Kidney capillary endothelial cell (primary cell): ENCODE measurements at places on chromosomes 2 and 18.
A peak's percentile ranks its signal among the peaks of the same experiment; 100 is the strongest.

DNA sequence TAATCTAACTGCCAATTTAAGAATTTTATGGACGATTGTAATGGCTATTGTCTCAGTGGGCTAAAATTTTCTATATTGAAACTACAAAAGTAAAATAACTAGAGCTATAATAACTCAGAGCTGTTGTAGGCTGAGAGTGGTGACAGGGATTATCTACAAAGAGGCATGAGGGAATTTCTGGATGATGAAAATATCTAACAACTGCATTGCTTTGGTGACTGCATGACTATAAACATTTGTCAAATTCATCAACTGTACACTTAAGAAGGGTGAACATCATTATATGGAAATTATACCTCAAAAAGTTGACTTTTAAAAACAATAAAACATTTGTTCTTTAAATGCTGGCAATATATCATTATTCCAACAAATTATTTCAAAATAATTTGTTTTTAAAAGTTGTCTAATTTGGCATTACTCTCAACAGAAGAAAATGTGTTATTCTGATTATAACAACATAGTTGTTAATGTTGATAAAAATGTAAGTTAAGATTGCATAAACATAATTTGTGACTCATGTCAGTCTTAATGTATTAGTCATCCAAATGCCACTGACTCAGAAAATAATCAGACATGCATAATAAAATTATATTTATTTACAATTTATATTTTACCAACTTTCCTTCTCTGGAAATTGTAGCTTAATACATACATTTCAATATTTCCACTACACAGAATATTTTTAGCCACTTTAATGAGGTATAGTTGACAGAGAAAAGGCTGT, 865.1 kb upstream of the VRK2 start:
- DNase-seq = peak; percentile 59

DNA sequence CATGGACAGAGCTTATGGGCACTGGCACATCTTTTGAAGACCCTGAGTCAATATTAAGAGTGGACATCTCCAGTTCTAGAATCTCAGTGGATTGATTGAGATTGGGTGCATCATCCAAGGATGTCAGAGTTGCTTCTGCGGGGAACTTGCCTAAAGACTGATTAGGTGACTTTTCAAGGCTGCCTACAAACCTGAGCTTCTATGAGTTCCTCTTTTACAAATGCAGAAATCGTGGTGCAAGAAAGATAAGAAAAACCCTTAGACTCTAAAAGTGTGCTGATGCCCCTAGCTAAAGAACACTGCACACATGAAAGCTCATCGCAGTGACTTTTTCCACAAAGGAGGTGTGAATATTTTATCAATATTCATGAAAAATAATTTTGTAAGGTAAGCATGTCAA, 86.8 kb upstream of the NEDD4L start:
- DNase-seq = no peak

DNA sequence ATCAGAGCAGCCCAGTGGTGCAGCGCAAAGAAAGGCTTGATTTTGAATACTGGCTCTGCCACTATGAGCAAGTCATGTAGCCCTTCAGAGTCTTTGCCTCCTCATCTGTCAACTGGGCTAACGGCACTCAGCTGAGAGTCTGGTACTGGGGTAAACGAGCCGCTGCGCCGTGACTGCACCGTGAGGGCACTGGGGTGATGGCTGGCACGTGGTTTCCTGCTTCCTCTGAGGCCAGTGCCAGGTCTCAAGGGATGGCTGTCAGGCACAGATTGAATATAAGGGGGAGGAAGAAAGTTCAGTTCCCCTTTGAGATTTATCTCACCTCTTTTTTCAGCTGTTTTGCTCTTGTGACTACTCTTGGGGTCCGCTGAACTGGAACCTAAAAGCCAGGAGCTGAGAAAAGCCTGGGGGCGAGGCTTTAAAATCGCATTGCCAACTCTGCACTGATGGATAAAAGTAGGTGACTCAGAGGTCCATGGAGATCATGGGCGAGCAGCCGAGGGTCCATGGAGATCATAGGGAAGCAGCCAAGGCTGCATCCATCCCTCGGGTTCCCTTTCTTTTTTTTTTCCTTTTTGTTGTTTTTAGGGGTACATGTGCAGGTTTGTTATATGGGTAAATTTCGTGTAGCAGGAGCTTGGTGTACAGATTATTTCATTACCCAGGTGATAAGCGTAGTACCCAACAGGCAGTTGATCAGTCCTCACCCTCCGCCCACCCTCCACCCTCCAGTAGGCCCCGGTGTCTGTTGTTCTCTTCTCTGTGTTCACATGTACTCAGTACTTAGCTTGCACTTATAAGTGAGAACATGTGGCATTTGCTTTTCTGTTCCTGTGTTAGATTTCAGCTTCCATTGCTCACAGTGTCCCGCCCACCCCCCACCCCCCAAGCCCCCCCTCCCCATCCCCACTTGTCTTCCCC, 114.3 kb downstream of the SPP2 start:
- DNase-seq = no peak

GRCh38 chr2:105824446-105824845, 79.7 kb downstream of the NCK2 start:
- DNase-seq = no peak

DNA sequence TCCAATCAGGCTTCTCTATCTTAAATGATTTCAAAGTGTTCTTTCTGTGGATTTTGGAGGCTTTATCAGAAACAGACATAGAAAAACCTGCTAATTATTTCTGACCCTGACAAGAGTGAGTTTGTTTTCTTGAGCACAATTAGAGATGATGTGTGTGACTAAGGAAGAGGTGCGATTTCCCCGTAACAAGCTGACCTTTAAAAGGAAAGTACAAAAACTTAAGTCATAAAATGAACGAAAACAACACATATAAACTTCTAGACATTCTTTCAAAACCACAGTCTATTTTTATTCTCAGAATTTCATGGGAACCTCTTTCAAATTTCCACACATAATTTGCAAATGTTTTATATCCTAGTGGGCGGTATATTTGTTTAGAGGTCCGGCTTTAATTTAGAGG, 604.8 kb downstream of the CPS1 start:
- no peak for DNase-seq

- DNase-seq = no peak
Measured at GRCh38 chr18:78579854-78580577, 399.6 kb upstream of the SALL3 start.

- DNase-seq = no peak
Measured at GRCh38 chr2:49153252-49153651, 1.1 kb downstream of the FSHR start.

DNA sequence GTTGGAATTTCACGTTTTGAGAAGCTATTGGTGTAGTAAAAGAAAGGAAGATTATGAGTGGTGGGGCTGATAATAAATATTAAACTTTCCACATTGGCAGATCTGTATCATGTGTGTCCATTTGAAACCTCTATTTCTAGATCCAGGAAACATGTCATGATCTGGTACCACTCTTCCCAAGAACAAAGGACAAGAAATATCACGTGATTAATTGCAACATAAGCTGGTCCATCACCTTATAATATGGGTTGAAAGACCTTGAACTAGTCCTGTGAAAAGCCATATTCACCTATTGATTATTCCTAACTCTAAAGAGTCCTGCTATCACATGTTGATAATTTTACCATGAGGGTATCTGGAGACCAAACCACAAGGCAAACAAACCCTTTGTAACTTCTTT, 335.3 kb upstream of the SMIM21 start:
- no peak for DNase-seq

DNA sequence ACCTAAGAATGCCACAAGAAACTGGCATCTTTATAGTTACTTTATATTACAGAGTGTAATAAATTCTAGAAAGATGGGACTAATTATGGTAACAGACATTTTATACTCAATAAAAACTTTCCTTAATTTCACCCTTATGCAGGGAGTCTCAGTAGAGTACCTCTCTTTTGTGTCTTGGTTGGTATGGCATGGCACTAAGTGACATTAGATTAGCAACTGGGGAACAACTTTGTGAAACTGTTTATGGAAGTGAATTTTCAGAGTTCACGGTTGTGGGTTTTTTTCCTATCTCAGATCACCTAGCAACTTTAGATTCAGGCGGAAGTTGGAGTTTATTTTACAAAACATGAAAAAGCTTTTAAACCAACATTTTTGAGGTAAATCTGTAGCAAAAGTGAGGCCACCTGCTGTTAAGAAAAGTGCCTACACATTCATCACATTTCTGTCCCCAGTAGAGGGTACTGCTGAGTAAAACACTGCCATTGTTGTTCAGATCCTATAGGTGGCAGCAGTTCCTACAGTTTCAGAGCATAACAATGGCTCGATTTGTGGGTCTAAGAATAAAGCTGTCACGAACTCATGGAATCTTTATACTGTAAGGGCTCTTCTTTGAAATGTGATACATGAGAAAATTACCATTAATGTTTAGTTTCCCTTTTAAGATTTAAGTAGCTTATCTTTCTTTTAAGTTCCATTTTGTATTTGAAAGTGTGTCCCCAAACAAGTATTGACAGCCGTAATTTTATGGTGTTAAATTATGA, 117.6 kb downstream of the CAMKMT start:
- peak; percentile 79 for DNase-seq

- no peak for DNase-seq
Measured at GRCh38 chr2:143905587-143905986, 614.3 kb downstream of the ZEB2 start.
